HuH-7.5 (cell line): ENCODE measurements at places on chromosomes 3 and 15.

GRCh38 chr3:195194559-195195206, 76.3 kb downstream of the XXYLT1 start:
- DNase-seq: no peak

DNA sequence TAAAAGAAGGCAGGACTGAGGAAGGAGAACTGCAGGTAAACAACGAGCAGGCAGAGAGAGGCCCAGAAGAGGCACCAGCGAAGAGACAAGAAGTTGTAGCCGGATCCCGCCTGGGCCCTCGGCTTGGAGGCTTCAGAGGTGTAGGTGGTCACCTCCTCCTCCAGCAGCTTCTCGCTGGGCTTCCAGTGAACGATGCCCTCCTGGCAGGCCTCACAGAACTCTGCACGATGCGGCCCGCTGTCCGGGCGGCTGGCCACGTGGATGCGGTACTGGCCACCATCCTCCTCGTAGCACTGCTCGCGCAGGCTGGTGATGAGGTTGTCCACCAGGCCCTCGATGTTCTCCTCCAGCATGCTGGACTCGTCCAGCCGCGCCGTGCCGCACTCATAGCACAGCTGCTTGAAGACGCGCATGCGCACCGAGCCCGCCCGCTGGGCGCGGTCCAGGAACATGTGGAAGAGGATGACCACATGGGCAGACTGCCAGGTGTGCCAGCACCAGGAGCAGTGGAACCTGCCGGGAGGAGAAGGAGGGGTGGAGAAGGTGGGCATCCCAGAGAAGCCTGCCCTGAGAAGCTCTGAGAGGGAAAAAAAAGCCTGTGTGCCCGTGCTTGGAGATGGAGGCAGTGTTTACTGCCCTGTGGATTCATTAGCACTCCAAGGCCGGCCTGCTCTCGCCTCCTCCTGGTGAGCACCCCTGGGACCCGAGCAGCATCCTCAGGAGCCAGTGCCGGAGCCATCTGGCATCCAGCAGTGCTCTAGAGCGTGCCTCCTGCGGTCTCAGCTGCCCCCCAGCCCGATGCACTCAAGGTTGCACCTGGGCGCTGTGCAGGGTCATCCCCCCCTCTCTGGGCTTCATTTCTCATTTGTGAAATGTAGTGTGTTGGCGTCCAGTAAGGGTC, 3.6 kb downstream of the RTP2 start:
- DNase-seq: no peak

DNA sequence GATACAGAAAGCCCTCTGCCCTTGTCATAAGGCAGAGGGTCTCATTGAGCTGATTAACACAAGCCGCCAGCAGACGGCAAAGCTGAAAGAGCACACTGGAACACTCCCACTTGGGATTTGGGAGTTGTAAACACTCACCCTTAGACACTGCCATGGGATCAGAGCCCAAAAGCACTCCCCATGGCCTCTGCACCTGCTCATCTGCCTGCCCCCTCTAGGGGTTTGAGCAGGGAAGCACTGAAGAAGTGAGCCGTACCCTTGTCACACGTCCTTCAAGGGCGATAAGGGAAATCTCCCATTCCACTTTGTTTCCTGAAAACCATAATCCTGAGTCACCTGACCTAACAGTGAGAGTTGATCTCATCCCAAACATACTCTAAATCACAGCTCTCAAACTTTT, 14.7 kb downstream of the FSIP1 start:
- DNase-seq: no peak

- DNase-seq: no peak
Measured at GRCh38 chr15:50187997-50188396, 6.0 kb downstream of the SLC27A2 start.

GRCh38 chr3:117035745-117036144, 326.2 kb downstream of the TUSC7 start:
- DNase-seq: no peak

DNA sequence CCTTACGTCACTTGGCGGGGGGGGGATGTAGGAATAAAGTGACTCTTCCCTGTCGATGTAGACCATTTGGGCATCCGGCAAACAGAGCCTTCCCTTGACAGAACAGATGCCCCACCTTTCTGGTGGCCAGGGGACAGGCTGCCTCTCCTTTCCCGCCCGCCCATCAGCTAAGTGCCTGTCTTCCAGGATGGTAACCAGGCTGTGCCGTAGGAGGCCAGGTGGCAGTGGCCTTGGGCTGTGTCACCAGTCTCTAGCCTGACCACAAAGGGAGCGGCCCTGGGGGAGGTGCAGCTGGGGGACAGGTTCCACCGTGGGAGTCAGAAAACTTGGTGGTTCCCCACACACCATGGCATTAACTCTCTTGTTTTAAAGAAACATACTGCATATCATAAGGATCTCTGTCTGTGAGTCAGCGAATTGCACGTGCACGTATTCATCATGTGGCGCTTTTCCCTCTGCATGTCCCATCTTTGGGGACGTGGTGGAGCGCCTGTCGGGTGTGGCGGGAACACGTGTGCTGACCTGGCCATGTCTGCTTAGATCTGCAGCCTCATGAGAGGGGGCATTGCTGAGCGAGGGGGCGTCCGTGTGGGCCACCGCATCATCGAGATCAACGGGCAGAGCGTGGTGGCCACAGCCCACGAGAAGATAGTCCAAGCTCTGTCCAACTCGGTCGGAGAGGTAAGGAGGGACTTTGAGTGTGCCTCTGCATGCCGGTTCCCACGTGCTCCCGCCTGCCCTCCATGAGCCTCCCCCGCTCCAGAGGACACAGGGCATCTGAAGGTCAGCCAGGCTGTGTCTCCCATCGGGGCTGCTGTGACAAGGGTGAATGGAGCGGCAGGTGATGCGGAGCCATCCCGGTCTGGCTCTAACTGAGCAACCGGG, 156.0 kb downstream of the NSMCE3 start:
- DNase-seq: no peak

- DNase-seq: no peak
Measured at GRCh38 chr3:10888518-10889090, 72.6 kb downstream of the SLC6A11 start.

GRCh38 chr15:79673416-79674123, 223.2 kb downstream of the MTHFS start:
- no peak for DNase-seq

GRCh38 chr3:133956982-133957381, 61.3 kb upstream of the RAB6B start:
- no peak for DNase-seq

DNA sequence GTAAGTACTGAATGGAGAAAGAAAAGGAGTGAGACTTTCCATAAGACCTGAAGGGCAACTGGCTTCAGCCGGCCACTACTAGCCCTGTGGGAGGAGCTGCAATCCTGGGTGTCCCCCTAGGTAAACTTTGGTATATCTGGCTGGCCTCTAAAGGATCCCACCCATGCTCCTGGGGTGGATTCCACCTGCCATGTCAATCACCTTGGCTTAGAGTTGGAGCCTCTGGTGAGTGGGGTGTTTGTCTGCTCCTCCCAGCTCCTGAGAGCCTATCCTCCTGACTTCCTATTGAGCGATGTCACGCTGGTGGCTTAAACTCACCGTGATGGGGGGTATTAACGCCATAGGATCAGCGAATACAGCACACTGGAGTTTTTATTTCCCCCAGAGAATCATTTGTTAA, 2.6 kb downstream of the SPTBN5 start:
- DNase-seq: no peak

DNA sequence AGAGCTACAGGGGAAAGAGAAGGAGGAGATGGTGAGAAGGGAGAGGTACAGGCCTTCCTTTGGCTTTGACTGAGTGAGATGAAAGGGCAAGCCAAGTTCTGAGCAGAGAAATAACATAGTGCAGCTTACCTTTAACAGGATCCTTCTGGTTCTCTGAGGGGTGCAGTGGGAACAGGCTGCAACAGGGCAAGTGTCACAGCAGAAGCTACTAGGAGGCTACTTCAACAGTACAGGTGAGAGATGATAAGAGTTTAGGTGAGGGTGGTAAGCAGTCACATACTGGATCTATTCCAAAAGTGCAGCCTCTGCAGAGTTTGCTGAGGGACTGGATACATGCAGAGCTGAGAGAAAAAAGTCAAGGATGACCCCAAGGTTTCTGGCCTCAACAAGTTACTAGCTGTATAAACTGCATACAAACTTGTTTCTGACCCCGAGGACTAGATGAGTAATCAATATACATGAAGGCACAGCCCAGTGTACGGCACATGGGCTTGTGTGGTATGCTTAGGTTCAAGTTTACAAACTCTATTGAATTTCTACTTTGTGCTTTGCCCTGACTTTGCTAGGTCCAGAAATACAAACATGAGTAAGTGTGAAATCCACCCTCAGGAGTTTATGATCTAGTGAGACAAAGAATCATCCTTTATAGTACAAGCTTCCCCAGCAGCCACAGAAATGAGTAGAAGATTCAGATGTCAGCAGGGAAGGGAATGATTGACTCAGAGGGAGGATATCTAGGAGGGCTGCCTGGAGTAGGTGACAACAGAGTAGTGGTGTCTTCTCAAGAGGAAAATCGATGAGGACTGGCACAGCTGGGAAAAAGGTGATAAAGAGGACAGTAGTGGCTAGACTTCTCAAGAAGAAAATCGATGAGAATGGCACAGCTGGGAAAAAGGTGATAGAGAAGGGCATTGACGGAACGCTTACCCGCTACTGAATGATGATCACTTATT, 78.2 kb upstream of the TJP1 start:
- no peak for DNase-seq
